ENCODE measurements at places on chromosomes 16 and 17. TPM values are rescaled to one million over a fixed set of nuclear protein-coding genes. Genes with fewer than 3 reads are reported as not detected.

Gene ARHGDIG
- 1.6 TPM for total RNA-seq

Gene SCIMP
- 0.61 TPM for total RNA-seq

Gene ZNF286A
- 44.3 TPM for total RNA-seq

Gene CCDC200
- not detected for total RNA-seq

Gene CA5A
- 0.20 TPM for total RNA-seq

Gene UTP18
- total RNA-seq: 39.7 TPM

Gene PTGES3L
- 0.25 TPM for total RNA-seq

Gene SLC2A4
- not detected for total RNA-seq

DNA sequence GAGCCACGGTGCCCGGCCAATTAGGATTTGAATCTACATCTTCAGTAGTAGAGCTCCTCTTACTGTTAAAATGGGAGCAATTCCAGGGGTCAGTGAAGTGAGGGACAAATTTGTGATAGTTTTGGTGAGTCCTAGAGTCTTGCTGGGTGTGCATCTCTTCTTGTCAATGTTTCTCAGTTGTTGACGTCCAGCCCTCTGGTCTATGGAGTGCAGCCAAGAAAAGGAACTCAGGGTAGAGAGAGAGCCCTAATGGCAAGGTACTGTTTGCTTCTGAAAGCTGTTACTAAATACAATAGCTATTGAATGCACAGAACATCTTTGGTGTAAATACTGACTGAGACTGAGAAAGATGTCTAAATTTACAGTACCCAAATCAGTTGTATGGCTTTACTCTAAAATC is 282.5 kb upstream of the SALL1 start:
- no peak for DNase-seq

GRCh38 chr16:4086153-4086552 is 30.1 kb downstream of the ADCY9 start:
- no peak for DNase-seq

GRCh38 chr17:50062293-50063243 is 6.7 kb downstream of the ITGA3 start:
- no peak for DNase-seq

GRCh38 chr17:48198950-48199541 is 91.5 kb downstream of the SNX11 start:
- DNase-seq: no peak

DNA sequence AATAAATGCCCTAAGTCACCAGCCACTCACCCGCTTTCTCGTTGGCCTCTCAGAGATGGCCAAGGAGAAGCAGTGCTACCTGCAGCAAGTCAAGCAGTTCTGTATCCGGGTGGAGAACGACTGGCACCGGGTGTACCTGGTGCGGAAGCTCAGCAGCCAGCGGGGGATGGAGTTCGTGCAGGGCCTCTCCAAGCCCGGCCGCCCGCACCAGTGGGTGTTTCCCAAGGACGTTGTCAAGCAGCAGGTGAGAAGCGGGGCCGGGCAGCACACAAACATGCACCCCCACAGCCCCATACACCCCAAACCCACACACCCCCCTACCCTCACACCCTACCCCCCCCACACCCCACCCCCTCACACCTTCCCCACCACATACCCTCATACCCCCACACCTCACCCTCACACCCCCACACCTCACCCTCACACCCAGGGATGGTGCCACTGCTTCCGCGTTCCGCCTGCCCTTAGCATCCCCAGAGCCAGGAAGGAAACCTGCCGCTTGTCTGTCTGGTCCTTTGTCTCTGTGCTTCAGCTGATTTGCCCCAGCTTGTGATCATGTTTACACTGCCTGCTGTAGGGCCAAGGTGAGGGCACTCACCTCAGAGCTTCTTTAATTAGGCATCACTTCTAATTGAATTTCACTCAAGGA is 41.9 kb upstream of the ENDOV start:
- DNase-seq: no peak

GRCh38 chr17:50957600-50958575 is 91.7 kb upstream of the TOB1 start:
- DNase-seq: no peak

- DNase-seq: no peak
Observed at GRCh38 chr17:1011760-1012735, 15.1 kb downstream of the TIMM22 start.

DNA sequence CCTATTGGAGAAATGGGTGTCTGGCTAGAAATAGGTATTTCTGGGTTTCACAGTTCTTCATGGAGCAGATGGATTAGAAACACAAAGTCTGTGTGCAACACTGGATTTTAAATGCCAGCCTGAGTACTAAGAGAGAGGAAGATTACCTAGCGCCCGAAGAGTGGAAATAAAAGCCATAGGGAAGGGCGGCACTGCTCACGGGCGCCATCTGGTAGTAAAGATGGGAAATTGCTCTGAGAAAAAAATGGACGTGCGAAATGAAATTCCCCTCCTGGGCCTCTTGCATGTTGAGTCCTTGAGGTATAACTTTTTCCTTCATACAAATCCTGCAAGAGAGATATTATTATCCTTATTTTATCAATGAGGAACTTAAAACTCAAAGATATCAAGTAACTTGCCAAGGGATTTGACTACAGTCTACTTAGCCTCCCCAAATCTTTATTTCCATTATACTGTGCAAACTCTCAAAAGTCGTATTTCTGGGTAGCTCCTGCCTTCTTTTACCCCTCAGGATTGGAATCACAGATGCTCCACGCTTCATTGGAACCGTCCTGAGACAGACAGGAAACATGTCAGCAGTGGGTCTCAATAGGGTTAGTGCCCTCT is 72.8 kb downstream of the MMD start:
- peak; percentile 11 for DNase-seq

GRCh38 chr16:86103320-86103719 is 204.4 kb downstream of the IRF8 start:
- no peak for DNase-seq

DNA sequence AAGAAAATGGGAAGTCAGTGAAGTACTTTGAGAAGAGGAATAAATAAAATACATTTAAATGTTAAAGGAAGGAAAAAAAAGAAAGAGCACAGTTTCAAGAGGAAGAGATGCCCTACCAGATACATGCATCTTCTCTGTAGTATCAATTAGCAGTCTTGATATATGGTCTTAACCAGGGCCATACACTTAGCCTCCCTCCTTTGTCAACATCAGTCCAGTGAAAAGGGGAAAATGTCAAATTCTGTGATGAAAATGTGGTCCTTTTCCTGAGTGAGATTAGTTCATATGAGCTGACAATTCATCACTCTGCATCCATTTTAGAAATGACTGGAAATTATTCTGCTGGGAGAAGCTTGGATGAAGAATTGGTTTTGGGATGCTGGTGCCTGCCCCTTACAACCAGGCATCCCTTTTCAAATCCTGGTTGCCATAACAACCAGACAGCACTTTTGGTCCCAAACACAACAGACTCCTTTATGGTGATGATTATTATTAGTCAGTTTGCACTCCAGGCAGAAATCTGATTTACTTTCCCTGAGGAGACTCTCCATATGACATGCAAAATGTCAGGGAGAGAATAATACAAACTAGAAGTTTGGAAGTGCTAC is 933.6 kb upstream of the CDH8 start:
- DNase-seq: no peak

- no peak for DNase-seq
Observed at GRCh38 chr16:8998108-8998507, 34.4 kb upstream of the USP7 start.

DNA sequence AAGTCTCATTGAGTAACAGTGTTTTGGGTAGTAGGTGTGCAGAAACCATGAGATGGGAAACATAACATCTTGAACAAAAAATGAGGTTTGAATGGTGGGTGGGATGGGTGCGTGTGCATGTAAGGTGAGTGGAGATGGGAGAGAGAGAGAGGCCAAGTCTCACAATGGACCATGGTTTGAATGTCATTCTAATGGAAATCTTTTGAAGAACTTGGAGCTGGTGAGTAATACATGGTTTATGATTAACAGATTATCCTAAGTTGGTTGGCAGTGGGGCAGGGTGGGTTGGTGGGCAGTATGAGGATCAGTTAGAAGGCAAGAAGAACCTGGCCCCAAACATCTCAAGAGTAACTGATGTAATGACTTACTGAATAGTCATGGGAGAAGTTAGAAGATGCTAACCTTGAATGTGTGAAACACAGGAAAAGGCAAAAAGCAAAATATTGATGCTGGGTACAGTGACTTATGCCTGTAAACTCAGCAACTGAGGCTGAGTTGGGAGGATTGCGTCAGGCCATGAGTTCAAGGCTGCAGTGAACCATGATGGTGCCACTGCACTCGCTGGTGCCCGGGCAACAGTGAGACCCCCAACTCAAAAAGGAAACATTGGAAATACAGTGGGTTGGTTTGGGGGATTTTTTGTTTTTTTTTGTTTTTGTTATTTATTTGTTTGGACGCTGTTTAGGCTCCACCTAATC is 32.7 kb downstream of the ZNF207 start:
- no peak for DNase-seq

Measured in T-cell (primary cell).